ENCODE measurements at places on chromosomes 12 and 14. TPM values are rescaled to one million over a fixed set of nuclear protein-coding genes. Genes with fewer than 3 reads are reported as not detected.

GRCh38 chr14:89892953-89893352 is 61.6 kb downstream of the EFCAB11 start:
- H3K27ac ChIP-seq, result no peak overlapping the region
- no peaks in the 10 kb centered on the region for H3K27me3 ChIP-seq
- no peak for DNase-seq
- no peaks in the 10 kb centered on the region for H3K36me3 ChIP-seq

GRCh38 chr12:10690906-10691305 is 17.1 kb upstream of the STYK1 start:
- DNase-seq, result no peak
- no peak overlapping the region for H3K4me3 ChIP-seq
- H3K27ac ChIP-seq, result no peak overlapping the region
- no peaks in the 10 kb centered on the region for H3K4me1 ChIP-seq
- H3K36me3 ChIP-seq, result peaks cover 14% of the 10 kb centered on the region

DNA sequence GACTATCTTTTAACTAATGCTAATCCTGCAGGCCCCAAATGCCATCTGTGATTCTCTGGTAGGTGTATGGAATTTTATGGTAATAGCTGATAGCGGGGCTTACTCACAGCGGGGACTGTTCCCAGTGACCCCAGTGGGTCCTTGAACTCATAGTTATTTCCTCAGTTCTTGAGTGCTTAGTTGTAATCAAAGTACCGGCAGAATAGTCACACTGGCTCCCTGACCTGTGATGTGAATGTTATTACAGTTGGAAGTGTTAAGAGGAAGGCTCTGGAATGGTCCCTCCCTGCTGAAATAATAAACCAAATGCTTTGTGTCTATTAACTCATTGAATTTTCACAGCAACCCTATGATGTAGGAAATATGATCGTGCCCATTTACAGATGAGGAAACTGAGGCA is 78.3 kb downstream of the NDUFA12 start:
- DNase-seq, result no peak
- no peaks in the 10 kb centered on the region for H3K4me1 ChIP-seq
- no peak overlapping the region for H3K27ac ChIP-seq
- no peak overlapping the region for H3K4me3 ChIP-seq

DNA sequence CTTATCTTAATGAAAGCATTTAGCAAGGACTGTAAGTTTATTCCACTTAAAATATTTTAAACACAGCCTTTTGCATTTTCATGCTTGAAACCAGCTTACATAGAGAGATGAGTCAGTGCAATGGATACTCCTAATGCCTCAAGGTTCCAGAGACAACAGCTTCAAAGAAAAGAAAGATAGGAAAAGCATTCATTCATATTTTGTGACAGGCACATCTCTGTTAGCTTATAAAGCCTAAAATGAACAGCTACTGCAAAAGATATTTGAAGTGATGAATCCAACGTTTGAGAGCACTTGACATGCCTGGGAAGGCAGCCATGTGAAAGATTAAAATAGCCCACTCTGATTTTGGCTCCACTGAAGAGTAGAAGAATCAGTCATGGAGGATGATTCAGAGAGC is 814.5 kb downstream of the RPS29 start:
- DNase-seq, result no peak
- no peak overlapping the region for H3K27ac ChIP-seq
- no peaks in the 10 kb centered on the region for H3K27me3 ChIP-seq

SERPINA12 gene
- total RNA-seq, result not detected

IL22 gene
- total RNA-seq, result not detected
